ENCODE measurements at places on chromosomes 6 and 20.

GRCh38 chr6:46651816-46652215, 802 bp downstream of the CYP39A1 start:
- DNase-seq = no peak

GRCh38 chr20:6673071-6673470, 94.4 kb upstream of the BMP2 start:
- no peak for DNase-seq

DNA sequence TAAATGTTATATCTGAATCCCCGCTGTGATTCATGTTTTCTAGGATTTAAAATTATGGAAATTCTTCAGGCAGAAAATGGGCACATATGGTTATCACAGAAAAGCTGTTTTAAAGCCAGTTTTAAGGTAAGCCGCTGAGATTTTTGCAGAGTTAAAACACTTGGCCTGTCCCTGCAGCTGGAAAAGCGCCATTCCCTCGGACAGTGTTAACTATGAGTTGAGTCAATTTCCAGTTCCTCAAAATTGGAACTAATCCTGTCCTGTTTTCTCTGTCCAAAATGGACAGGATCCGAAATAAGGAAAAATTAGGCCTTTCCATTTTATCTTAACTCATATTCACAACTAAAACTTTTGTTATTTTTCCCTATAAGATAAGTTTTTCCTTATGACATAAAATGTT, 225.2 kb downstream of the SAMD5 start:
- DNase-seq = no peak

- DNase-seq = no peak
Observed at GRCh38 chr6:89071036-89071435, 9.5 kb upstream of the PNRC1 start.

GRCh38 chr6:54621285-54621684, 225.3 kb upstream of the FAM83B start:
- no peak for DNase-seq

- DNase-seq = no peak
Observed at GRCh38 chr20:9110365-9110764, 41.5 kb downstream of the PLCB4 start.

GRCh38 chr20:62745952-62746288, 37.3 kb downstream of the NTSR1 start:
- no peak for DNase-seq

GRCh38 chr20:46701057-46701456, 8.4 kb upstream of the SLC2A10 start:
- DNase-seq = no peak

GRCh38 chr20:47466704-47467459, 34.8 kb upstream of the NCOA3 start:
- no peak for DNase-seq

DNA sequence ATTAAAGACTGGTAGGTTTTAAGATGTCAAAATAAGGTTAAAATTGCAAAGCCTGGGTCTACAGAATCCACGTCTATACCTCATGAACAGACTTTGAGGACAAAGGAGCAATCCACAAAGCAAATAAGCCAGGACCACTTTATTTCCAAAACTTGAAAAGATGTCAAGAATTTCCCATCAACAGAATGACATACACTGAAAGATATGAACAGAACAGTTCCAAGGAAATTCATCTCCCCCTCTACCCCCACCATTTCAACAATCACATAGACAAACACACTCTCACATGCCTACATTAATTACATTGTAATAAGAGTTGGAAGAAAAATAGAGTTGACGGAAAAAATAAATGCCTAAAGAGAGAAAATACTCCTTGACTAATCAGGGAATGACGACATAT, 45.2 kb upstream of the NHSL1 start:
- no peak for DNase-seq

- DNase-seq = no peak
Observed at GRCh38 chr6:16267428-16268263, 29.3 kb downstream of the GMPR start.

DNA sequence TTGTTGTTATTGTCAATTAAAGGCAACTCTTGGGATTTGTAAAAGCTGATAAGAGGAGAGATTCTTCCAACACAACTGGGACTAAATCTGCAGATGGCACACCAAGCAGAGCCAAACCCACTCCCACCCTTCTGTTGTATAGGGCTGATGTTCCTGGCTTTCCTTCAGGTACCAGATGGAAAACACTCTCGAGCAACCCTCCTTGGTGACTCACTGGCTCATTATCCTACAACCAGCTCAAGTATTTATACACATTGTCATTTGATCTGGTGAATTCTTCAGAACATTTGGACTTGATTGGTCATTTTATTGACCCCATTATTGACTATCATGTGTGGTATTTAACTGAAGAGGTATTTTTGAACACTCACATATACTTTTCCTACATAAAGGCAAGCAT, 190.3 kb upstream of the PCSK2 start:
- DNase-seq = no peak

DNA sequence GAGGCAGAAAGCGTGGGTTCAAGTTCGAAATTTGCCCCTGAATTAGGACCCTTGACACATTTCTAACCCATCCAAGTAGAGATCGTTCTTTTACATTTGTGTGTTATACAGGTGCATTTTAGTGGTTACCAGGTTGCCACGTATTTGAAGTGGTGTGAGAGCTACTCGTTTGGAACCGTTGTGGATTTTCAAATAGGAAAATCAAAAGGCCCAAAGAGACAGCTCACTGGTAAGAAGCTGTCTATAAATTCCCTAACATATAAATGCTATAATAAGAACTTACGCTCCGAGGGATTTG, 1.6 kb upstream of the REV3L start:
- no peak for DNase-seq

DNA sequence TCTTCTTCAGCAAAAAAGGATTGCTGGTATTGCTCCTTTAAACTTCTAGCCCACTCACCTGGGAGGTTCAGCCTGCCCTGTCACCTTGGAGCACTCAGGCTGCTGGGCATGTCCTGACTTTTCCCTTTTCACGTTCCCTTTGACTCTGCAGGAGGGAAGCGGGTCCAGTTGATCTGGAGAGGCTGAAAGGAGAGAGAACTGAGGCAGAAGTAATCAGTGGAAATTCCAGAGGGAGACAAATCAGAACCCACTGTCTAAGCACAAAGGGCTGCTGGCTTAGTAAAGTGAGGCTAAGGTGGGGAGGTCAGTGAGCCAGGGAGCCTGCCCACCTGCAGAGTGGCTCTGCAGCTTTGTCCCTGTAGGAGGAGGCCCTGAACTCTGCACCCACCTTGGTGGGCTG, 9.7 kb upstream of the SYNDIG1 start:
- DNase-seq = no peak

DNA sequence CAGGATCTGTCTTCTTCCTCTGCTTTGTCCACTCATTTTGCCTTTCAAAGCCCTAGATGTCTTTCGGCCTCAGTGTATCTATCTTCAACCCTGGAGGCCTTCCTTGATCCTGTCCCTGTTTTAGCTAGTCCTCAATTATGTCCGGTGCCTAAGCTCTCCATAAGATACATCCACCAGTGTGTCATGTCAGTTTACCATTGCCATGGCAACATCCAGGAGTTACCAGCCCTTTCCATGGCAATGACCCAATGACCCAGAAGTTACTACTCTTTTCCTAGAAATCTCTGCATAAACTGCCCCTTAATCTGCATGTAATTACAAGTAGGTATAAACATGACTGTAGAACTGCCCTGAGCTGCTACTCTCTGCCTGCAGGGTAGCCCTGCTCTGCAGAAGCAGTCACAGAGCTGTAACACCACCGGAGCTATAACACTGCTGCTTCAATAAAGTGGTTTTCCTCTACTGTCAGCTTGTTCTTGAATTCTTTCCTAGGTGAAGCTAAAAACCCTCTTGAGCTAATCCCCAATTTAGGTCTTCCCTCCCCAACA, 712.1 kb upstream of the AGPAT4 start:
- DNase-seq = no peak

DNA sequence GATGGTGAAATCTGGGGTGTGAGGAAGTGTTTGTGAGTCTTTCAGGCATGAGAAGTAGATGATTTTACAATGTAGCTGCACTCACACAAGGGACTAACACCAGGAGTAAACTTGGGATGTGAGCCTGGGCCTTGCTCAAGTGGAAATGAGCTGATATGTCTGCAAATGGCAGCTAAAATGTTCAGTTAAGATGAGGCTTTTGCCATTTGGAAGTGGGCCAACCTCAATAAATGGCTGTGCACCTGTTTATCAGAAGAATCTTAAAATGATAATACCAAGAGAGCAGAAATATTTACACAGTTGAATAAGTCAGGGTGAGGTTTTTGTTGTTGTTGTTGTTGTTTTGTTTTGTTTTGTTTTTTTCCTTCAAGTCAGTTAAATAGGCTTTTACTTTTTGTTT, 25.7 kb upstream of the KLHL31 start:
- DNase-seq = no peak

- no peak for DNase-seq
Observed at GRCh38 chr6:147205690-147206600, 1.7 kb downstream of the STXBP5 start.

DNA sequence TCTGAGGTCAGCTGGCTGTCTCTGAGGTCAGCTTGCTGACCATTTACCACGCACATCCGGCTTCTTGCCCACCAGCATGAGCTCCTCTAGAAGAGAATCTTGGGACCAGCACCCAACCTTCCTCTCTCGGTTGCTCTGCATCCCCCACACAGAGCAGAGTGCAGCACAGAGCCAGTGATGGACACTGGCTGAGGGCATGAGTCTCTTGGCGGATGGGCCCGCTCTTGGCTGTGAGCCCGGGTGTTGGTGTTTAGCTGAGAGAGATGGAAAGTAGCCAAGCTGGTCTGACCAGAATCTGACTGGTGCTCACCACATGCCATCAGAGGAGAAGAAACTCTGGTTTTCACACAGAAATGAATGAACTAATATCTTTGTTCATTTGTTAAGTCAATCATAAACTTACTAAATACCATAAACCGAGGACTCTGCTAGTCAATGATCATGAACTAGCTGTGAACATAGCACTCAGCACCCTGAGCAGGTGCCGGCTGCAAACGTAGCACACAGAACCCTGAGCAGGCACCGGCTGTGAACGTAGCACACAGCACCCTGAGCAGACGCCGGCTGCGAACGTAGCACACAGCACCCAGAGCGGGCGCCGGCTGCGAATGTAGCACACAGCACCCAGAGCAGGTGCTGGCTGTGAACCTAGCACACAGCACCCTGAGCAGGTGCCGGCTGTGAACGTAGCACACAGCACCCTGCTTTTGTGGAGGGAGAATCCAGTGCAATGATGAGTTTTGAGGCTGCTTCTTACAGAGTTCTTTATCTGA, 10.4 kb upstream of the THBS2 start:
- DNase-seq = no peak

DNA sequence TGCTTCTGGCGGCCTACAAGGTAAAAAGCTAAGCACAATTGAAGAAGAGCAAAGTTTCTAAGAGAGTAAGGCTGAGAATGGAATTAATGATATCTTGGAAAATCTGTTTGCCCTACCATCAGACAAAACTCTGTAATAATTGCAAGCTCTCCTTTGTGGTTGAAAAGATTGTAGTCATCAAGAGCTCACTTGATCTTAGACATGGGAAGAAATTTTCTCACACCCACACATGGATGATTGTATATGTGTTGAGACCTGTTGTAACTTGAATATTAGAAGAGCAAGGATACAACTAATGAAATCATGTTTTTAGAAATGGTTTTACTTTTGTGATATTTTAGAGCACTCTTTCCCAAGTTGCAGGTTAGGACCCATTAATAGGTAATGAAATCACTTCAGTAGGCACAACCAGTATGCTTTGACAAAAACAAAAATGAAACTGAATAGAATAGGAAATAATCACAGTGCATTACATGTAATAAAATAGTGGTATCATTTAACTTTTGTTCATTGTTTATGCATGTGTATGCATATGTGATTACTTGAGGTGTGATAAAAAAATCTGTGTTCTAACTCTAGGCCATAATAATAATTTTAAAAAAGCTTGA, 14.0 kb downstream of the DCBLD1 start:
- no peak for DNase-seq

- DNase-seq = no peak
Observed at GRCh38 chr6:24408719-24409410, 6.1 kb downstream of the MRS2 start.

GRCh38 chr6:36032261-36032660, 4.7 kb downstream of the MAPK14 start:
- no peak for DNase-seq

DNA sequence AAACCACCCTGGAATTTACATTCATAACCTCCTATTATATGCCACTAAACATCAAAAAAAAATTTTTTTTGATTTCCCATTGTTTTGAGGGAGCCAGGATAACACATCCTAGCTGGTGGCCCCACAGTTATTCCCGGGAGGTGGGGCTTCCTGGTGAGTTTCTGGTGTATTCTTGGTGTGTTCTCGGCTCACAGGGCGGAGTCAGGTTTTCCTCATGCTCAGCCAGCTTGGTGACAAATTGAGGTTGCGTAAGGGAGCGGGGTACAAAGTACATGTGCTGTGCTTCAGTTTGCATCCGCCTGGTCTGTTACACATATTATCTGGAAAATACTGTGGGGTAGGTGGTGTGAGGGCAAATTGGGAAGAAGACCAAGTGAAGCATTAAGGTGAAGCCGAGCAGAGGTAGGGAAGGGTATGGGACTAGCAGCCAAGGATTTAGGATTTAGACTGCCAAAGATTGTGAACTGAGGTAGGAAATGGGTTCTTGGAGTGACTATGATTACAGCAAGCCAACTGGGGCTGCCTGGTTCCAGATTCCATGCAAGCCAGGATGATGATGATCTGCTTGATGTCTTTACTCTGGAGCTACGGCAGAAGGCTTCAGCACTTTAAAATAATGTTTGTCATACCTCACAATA, 46.2 kb upstream of the EEF1A1 start:
- no peak for DNase-seq

DNA sequence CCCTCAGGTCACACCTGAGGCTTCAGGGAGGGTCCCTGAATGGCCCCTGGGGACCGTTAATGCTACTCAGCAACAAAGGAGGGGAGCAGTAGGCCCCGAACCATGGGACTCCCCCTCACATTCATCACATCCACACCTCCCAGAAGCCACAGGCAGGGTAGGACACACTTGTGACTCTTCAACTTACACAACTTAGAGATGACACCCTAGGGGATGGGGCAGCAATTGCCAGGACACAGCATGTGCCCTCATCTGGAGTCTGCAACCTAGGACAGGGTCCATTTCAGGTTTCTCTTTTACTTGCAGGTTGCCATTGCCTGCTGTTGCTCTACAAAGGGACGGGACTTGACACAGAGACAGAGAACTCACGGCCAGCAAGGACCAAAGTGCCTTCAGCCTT, 770 bp downstream of the ULBP3 start:
- DNase-seq = no peak

GRCh38 chr6:46329568-46329967, 158.8 kb upstream of the ENPP5 start:
- no peak for DNase-seq

- DNase-seq = no peak
Observed at GRCh38 chr6:134706806-134707205, 243.1 kb downstream of the ALDH8A1 start.

DNA sequence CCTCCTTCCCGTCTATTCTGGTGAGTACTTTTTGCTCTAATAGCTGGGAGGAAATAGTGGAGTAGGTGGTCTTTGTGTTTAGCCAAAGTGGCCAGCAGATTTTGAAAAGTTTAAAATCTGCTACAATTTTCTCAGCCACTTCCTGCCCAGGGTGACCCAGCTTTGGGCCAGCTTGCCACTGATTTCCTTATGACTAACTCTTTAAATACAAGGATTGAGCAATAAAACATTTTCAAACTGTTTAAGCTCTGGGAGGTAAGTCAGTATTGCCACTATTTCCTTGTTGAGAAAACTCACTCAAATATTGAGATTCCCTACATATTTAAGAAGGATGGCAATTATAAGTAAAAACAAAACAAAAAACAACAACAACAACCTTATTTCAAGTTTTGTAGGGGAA, 54.5 kb downstream of the TRMT11 start:
- no peak for DNase-seq

Data from stimulated activated CD4-positive, alpha-beta T cell treated with anti-CD3 and anti-CD28 coated beads, Interleukin-1b, Interleukin-23, amount 100 ng/mL, for 24 hours (primary cell).